CD4-positive, alpha-beta T cell treated with Interleukin-12 subunit alpha and Interleukin-12 subunit beta, for 1 hour (primary cell): ENCODE measurements at places on chromosomes 3 and 15.

GRCh38 chr3:115217678-115218451, 70.8 kb upstream of the ZBTB20 start:
- peak; percentile 31 for DNase-seq

- DNase-seq: peak; percentile 91
These were observed 1.5 kb upstream of the MYNN start for GRCh38 chr3:169771497-169772304.

DNA sequence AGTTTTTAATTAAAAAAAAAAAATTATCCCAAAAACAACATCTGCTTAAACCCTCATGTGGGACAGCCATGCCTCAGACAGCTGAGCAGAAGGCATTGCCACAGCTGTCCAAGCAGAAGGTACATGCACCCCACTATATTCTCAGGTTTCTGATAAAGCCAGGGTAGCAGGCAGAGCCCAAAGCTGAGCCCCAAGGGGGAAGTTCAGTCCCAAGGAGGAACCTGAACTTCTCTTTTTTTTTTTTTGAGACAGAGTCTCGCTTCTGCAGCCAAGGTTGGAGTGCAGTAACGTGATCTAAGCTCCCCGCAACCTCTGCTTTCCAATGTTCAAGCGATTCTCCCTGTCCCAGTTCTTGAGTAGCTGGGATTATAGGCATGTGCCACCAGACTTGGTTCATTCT, 33.2 kb downstream of the MKRN2 start:
- no peak for DNase-seq

DNA sequence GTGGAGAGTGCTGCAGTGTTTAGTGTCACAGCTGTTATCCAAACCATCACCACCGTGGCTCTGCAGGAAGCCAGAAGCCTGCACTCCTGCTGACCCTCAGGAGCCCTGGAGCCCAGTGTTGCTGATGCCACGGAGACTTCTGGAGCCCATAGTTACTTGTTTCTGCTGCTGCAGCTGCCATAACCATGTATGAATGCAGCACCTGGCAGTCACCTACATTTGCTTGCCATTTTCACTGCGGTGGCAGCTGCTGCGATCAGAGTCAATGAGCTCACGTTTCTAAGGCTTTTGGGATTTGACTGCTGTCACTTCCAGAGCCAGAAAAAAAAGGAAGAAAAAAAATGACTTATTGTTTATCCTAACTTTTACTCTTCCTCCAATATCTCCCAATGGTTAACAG, 299.2 kb upstream of the THRB start:
- no peak for DNase-seq

DNA sequence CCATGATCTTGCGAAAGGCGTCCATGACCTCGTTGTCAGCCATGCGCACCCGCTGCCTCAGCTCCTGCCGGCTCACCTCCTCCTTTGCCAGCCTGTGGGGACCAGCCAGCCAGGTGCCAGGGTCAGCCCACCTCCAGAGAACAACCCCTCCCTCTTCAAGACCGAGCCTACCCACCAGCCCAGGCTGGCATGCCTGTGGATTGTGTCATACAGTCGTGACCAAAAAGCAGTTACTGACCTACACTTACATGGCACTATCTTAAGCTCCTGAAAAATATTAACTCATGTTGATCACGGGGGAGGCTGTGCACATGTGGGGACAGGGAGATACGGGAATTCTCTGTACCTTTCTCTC, 10.7 kb upstream of the CAMK1 start:
- DNase-seq: no peak

DNA sequence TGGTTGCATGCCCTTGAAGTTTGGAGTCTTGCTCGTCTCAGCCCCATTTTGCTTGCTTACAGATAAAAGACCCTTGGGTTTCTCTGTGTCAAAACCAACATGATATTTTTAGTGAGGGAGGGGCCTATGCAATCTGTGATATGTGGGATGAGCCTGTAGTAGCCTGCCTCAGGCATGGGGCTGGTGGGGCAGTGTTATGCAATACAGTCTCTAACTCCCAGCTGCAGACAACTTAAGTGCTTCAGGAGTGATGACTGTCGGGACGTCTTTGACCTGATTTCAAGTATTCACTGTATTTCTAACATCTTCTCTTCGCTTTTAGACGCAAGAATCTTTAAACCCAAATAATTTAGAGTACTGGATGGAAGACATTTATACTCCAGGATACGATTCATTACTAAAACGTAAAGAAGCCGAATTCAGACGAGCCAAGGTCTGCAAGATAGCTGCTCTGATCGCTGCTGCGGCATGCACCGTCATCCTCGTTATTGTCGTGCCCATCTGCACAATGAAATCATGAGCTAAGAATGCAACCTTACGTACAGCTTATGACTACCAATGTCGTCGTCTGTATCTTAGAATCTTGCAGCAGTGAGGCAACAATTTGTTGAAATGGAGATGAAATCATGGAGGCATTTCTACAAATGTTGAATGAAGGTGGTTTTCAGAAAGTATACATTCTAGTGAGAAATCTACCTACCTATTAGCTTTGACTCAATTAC, 35.9 kb downstream of the MINAR1 start:
- DNase-seq: no peak

DNA sequence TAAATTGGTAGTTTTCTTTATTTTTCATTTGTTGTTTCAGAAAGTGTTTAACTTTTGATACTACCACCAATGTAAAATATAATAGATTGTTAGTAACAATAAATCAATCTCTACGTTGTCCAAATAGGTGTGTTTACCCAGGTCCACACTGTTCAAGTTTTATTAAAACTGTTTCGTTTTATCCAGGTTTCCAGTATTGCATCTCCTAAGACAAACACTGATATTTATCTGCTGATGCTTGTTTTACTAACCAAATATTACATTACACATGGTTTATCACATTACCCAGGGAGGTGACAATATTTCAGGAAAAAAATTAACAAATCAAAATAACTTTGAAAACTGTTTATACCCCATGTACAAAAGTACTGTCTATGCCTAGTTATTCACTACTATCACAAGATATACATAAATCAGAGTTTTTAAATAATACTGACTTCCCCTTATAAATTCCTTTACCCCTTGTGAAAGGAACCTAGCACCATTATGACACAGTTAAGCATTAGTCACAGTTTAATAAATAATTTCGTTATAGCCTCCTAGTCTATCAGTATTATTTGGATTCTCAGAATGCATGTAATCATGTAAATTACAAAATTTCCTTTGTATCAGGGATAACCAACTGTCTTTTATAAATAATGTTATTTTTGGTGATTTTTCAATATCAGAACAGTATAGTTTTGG, 205.3 kb downstream of the ZBTB20 start:
- DNase-seq: no peak

DNA sequence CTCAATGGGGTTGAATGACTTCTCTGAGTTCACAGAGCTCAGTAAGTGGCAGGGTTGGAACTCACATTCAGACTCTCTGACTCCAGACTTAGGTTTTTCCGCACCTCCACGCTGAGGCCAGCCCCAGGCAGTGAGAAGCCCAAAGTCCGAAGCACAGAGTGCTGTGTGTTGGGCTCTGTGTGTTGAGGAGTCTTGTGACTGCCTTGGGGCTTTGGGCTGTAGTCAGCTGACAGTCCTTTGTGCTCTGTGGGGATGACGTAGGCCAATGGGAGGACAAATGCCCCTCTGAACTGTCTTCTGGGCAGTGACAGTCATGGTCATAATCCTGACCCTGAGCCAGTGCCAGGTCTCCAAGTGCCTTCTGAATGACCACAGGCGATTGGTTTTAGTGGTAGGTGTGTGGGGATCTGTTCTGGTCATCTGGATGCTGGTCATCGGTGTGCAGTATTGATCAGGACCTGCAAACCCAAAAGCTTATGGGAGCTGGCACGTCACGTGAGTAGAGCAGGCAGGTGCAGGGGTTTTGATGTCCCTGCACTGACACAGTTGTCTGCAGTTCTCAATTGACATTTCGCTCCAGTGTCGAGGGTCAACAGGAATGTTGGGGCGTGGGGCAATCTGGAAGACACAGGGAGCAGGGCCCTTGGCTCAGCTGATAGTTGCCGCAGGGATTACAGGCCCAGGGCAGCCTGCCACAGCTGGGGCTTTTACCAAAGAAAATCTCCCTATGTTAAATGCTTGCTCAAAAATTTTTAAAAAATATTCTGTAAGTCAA, 45.3 kb downstream of the CAPN3 start:
- DNase-seq: no peak

- peak; percentile 53 for DNase-seq
These were observed 51.5 kb downstream of the TGFBR2 start for GRCh38 chr3:30657914-30658313.

DNA sequence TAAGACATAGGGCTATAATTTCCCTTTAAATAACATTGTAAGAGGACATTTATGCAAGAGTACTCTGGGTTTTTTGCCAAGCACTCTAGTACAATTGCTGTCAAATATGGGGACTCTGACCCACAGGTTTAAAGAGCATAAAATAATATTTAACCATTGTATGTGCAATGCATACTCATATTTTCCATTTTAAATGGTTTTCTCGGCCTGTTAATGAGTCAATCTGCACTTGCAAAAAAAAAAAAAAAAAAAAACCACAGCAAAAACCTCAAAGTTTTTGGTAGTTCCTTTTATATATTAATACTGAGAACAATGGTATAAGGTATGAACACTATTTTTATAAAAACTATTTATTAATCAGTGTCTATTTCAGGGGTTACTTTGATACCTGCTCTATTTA, 304.0 kb upstream of the CBLB start:
- peak; percentile 24 for DNase-seq
